ENCODE measurements at places on chromosomes 16 and 17.

GRCh38 chr17:2863204-2863603 is 67.0 kb downstream of the RAP1GAP2 start:
- peaks cover 11% of the 10 kb centered on the region for H3K4me1 ChIP-seq
- no peak overlapping the region for H3K4me3 ChIP-seq
- no peak overlapping the region for H3K27ac ChIP-seq
- DNase-seq, result no peak
- H3K27me3 ChIP-seq, result peaks cover 16% of the 10 kb centered on the region

DNA sequence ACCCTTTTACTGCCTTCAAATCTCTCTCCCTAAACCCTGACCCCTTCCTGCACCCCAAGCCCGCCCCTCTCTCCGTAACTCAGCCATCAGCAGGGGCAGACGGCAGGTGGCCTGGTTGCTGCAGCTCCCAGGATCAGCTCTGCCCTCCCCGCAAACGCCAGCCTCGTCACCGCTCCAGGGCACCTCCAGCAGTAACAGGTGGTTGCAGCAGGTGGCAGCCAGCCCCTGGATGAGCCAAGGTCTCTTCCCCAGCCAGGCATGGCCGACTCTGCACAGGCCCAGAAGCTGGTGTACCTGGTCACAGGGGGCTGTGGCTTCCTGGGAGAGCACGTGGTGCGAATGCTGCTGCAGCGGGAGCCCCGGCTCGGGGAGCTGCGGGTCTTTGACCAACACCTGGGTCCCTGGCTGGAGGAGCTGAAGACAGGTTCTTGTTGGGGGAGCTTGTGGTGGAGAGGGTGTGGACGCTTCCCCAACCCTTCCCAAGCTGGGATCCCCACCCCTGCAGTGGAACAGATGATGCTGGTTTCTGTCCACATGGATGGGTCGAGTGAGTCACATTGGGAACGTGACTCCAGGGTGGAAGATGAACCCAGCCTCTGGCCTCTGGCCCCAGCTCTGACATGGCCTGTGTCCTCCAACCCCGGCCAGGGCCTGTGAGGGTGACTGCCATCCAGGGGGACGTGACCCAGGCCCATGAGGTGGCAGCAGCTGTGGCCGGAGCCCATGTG is 558 bp downstream of the HSD3B7 start:
- H3K4me1 ChIP-seq, result no peaks in the 10 kb centered on the region
- no peaks in the 10 kb centered on the region for H3K27me3 ChIP-seq
- peaks cover 9% of the 10 kb centered on the region for H3K36me3 ChIP-seq
- no peak overlapping the region for H3K27ac ChIP-seq
- DNase-seq, result no peak
- H3K4me3 ChIP-seq, result no peak overlapping the region

GRCh38 chr17:77449908-77450741 is 309.4 kb downstream of the SEC14L1 start:
- H3K4me1 ChIP-seq, result peaks cover 89% of the 10 kb centered on the region
- H3K36me3 ChIP-seq, result peaks cover 3% of the 10 kb centered on the region
- peak overlapping the region; percentile 100 for H3K27ac ChIP-seq
- peak; percentile 74 for DNase-seq
- H3K4me3 ChIP-seq, result peak overlapping the region; percentile 98

GRCh38 chr17:38658741-38659345 is 15.9 kb downstream of the EPOP start:
- no peaks in the 10 kb centered on the region for H3K36me3 ChIP-seq
- peaks cover 49% of the 10 kb centered on the region for H3K4me1 ChIP-seq
- no peaks in the 10 kb centered on the region for H3K27me3 ChIP-seq
- H3K27ac ChIP-seq, result no peak overlapping the region
- H3K4me3 ChIP-seq, result no peak overlapping the region

DNA sequence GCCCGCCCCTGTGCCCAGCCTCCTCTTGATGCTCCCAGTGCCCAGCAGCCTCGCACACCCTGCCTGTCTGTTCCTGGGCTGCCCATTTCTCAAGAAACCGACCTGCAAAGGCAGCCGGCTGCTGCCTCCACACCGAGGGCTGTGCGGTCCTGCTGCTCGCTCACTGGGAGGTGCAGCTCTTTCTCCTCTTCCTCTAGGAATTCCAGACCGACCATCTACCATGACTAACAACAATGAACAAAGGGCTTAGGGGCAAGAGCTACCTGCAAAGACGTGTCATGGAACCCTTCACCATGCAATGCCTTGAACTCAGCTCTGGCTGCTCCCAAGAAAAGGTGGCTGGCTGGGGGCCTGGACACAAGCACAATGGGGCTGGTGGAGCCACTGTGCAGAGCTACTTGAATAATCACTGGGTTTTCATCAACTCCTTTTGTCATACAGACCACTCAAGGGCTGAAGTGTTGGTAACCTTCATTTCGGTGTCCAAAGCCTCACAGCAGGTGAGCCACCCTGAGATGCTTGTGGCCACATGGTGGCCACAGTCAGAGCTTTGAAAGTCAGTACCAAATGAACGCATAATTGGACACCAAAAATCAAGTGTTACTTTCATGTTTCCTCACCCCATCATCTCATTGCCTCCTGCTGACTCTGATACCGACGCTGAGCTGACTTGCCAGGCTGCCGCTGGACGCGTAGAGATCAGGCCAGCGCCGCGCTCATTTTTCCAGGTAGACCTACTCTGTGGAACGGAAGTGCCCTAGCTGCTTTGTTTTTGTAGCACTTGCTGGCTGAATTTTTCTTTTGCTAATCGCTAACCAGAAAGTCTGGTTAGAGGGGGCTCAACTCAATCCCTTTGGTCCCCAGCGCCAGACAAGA is 19.8 kb downstream of the CYB561 start:
- no peak for DNase-seq
- H3K27me3 ChIP-seq, result no peaks in the 10 kb centered on the region
- no peak overlapping the region for H3K27ac ChIP-seq
- no peak overlapping the region for H3K4me3 ChIP-seq

DNA sequence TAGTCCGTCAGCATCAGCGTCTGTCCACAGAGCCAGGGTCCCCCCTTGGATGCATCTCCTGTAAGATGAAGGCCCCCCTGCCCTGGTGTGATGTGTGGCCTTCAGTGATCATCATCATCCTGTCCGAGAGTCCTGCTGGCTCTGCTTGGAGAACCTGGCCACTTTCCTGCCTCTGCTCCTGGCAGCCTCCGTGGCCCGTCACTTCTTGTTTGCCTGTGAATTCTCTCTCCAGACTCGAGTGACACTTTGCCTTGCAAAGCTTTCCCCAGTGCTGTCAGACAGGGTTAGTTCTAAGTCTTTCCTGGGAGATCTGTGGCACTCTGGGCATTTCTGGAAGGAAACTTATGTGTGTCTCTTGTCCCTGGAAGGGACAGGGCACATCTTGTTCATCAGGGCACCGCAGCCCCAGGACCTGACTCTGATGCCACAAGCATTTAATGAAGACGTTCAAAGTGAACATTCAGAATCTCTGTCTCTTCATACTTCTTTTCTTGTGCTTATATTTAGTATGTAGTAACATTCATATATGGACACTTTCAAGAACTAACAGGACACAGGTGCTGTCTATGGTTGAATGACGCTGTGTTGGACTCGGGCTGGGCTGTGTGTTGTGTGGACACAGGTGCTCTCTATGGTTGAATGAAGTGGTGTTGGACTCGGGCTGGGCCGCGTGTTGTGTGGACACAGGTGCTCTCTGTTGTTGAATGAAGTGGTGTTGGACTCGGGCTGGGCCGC is 68.5 kb downstream of the RPTOR start:
- no peak for DNase-seq
- H3K36me3 ChIP-seq, result peaks cover under 1% of the 10 kb centered on the region
- H3K27me3 ChIP-seq, result no peaks in the 10 kb centered on the region
- H3K4me1 ChIP-seq, result peaks cover 13% of the 10 kb centered on the region
- no peak overlapping the region for H3K27ac ChIP-seq

- peak overlapping the region; percentile 93 for H3K27ac ChIP-seq
- peak overlapping the region; percentile 73 for H3K4me3 ChIP-seq
- H3K4me1 ChIP-seq, result peaks cover 61% of the 10 kb centered on the region
- DNase-seq, result no peak
These were observed 7.6 kb downstream of the WSCD1 start for GRCh38 chr17:6077752-6078151.

- H3K27me3 ChIP-seq, result peaks cover 69% of the 10 kb centered on the region
- no peak overlapping the region for H3K27ac ChIP-seq
- peaks cover 14% of the 10 kb centered on the region for H3K4me1 ChIP-seq
- no peak for DNase-seq
- no peak overlapping the region for H3K4me3 ChIP-seq
- H3K36me3 ChIP-seq, result no peaks in the 10 kb centered on the region
These were observed 4.0 kb downstream of the CCDC92B start for GRCh38 chr17:2745317-2746037.

DNA sequence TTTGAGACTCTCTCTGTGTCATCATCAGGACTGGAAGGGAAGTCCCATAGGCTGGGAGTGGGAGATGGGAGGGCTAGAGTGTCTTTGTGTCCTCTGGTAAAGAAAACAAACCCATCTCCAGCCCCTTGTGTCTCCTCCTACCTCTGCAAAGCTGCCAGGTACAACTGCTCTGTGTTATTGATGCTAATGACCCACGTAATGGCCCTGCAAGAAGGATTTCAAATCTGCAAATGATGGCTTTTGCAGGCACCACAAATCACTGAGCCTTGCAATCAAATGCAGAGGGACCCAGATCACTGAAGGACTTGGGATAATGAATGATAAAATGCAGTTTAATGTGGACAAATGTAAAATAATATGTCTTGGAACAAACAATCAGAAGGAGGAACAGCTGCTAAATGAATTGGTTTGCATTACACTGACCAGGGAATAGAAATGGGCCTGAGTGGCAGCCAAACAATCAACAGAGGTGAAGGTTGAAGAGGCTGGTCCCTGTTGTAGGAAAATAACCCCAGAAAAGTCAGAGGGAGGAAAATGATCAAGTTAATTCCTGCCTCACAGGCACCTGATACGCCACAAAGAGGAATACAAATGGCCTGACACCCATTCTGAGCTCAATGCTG is 425.1 kb downstream of the UTP18 start:
- H3K27me3 ChIP-seq, result peaks cover 2% of the 10 kb centered on the region
- no peak for DNase-seq
- no peak overlapping the region for H3K4me3 ChIP-seq
- no peaks in the 10 kb centered on the region for H3K4me1 ChIP-seq
- no peak overlapping the region for H3K27ac ChIP-seq

- H3K4me1 ChIP-seq, result no peaks in the 10 kb centered on the region
- H3K27me3 ChIP-seq, result peaks cover 48% of the 10 kb centered on the region
- DNase-seq, result peak; percentile 79
- H3K36me3 ChIP-seq, result no peaks in the 10 kb centered on the region
These were observed 794 bp upstream of the CPNE7 start for GRCh38 chr16:89574681-89575246.

DNA sequence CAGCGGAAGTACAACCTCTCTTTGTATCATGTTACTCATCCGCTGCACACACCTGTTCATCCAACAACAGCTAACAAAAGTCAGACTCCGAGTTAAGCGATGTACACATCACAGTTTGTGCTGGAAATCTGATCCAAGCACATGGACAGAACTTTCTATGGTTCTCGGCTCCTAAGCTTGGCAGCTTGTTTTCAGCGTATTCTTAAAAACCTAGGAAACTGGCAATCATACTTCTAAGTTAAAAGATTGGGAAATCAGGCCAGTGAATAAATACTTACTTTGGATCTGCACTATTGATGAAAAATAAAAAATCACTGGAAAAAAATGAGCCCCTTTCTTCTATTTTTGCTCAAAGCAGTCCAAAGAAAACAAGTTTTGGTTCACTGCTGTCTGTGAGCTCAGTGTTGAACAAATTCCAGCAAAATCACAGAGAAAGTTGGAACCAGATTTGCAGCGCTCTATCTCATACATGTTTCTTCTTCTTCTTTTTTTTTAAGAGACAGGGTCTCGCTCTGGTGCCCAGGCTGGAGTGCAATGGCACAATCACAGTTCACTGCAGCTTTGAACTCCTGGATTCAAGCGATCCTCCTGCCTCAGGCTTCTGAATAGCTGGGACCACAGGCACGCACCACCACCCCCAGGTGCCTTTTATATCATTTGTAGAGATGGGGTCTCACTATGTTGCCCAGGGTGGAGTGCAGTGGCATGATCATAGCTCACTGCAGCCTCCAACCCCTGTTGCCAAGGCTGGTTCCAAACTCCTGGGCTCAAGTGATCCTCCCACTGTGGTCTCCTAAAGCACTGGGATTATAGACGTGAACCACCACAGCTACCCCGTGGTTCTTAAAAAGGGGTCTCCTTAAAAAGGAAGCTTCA is 71.6 kb upstream of the CREBBP start:
- H3K4me1 ChIP-seq, result no peaks in the 10 kb centered on the region
- H3K27me3 ChIP-seq, result peaks cover 6% of the 10 kb centered on the region
- H3K4me3 ChIP-seq, result no peak overlapping the region
- no peak overlapping the region for H3K27ac ChIP-seq
- no peaks in the 10 kb centered on the region for H3K36me3 ChIP-seq

- no peak overlapping the region for H3K4me3 ChIP-seq
- H3K27me3 ChIP-seq, result peaks cover 3% of the 10 kb centered on the region
- H3K27ac ChIP-seq, result no peak overlapping the region
These were observed 143.4 kb upstream of the HS3ST2 start for GRCh38 chr16:22670551-22671041.
